ENCODE measurements at places on chromosomes 4 and X.

GRCh38 chrX:24838629-24839028 lies 144.9 kb downstream of the POLA1 start:
- no peak for DNase-seq

- peak; percentile 87 for DNase-seq
Observed at GRCh38 chr4:176838601-176839433, 46.1 kb upstream of the VEGFC start.

GRCh38 chr4:109547394-109547793 lies 12.7 kb upstream of the MCUB start:
- DNase-seq: no peak

DNA sequence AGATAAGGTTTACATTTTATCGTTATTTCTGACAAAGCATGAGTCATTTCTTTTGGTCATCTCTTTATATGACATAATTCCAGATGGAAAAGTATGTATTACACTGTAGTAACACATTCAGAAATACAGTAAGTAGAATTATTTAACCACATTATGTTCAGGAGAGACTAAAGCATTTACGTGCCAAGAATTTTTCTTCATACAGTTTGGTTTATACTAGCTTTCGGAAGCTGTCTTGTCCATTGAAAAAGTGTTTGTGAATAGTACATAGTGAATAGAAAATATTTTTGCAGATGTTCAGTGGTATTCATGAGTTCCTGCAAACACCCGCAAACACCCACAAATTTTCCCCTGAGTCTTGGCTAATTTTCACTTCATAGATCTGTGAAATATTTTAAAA lies 1033.0 kb upstream of the INTU start:
- no peak for DNase-seq

DNA sequence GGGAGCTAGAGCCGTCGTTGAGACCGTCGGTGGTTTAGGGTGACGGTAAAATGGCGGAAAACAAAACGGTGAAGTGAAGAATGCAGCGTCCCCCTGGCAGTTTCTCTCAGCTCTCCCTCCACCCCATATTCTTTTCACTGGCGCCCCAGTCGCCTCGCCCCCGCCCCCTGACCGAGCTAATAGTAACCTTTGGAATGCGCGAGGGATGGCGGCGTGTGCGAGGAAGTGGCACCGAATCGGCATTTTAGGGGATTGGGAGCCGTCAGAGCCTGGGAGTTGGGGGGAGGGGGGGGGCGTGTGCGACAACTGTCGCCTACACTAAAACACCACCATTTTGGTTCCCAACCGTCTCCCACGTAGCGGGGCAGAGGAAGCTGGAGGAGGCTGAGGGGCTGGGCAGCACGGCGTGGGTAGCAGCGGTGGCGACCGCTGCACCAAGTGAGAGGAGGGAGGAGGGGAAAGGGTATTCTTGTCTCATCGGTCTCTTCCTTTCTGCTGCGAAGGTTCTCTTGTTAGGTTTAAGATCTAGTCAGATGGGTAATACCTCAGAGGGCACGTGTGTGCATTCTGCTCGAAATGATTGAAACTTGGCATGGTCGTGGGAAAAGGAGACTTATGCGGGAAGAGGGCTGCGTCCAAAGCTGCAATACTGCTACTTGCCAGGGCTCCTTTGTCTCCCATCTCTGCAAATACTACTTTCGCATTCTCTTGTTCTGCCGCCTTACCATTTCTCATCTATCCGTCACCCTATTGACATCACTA lies 840 bp downstream of the ZNF711 start:
- DNase-seq: no peak

DNA sequence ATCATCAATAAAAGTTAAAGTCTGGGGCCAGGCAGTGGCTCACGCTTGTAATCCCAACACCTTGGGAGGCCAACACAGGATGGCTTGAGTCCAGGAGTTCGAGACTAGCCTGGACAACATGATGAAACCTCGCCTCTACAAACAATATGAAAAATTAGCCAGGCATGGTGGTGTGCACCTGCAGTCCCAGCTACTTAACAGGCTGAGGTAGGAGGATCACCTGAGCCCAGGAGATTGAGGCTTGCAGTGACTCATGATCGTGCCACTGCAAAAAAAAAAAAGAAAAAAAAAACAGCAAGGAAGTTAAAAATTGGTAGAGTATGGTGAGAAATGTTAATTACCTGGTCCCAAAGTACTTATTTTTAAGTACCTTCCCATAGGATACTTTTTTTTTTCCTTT lies 27.5 kb downstream of the FBXW7 start:
- DNase-seq: no peak

DNA sequence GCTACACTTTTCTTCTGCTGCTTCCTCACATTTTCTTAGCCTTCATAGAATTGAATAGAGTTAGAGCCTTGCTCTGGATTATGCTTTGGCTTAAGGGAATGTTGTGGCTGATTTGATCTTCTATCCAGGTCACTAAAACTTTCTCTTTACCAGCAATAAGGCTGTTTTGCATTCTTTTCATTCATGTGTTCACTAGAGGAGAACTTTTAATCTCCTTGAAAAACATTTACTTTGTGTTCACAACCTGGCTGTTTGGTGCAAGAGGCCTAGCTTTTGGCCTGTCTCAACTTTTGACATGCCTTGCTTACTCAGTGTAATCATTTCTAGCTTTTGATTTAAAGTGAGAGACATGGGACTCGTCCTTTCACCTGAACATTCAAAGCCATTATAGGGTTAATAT lies 87.7 kb upstream of the RAB40AL start:
- DNase-seq: no peak

- no peak for DNase-seq
Observed at GRCh38 chr4:111736516-111736915, 408.7 kb upstream of the FAM241A start.

GRCh38 chrX:136619899-136620505 lies 28.0 kb upstream of the CD40LG start:
- DNase-seq: no peak

DNA sequence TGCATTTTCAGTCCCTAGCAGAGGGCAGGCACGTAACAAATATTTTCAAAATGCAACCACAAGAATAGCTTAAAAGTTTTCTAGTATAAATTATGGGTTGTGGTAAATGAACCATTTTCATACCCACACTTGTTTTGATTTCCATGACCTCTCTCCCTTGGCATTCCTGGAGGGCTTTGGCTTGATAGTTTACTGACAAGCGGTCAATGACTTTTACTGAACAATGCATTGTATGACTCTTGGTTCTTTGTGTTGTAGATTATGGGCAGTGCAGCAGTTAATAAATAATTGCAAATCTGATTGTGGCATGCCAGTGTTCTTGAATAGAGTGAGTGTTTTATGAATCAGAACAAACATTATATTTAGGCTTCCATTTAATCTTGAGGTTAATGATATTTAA lies 285.2 kb upstream of the ARX start:
- no peak for DNase-seq

DNA sequence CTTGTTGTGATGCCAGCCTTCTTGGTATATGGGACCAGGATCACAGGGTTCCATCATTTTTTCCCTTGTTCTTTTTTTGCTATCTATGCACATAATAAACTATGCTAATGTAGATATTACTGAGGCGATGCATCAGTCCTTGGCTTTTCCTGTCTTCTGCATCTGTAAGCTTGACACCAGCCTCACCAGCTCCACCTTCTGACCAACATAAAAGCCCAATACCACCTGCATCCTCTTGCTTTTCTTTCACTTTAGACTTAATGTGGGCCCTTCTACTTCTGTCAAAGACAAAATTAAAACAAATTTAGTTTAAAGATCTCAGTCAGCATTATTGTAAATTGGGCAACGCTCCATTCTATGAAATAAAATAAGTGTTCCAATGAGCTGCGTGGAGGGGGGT lies 1718.8 kb upstream of the PCDH10 start:
- DNase-seq: no peak

DNA sequence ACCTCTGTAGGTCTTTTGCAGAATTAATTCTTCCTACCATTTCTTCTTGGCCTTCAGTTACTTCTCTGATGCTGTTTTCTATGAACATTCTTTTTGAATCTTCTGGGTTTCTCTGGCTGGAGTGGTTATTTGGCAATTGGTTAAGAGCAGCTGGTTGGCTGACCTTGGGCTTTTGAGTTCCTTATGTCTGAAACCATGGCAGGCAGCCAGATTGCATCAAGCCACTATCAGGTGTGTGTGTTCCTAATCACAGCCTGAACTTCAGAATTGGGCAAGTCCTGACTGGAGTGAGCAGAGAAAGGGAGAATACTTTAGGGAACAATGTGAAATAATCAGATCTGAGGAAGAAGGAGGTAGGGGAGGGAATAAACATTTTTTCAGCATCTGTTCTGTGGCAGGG lies 90.2 kb downstream of the ARHGAP10 start:
- peak; percentile 94 for DNase-seq

DNA sequence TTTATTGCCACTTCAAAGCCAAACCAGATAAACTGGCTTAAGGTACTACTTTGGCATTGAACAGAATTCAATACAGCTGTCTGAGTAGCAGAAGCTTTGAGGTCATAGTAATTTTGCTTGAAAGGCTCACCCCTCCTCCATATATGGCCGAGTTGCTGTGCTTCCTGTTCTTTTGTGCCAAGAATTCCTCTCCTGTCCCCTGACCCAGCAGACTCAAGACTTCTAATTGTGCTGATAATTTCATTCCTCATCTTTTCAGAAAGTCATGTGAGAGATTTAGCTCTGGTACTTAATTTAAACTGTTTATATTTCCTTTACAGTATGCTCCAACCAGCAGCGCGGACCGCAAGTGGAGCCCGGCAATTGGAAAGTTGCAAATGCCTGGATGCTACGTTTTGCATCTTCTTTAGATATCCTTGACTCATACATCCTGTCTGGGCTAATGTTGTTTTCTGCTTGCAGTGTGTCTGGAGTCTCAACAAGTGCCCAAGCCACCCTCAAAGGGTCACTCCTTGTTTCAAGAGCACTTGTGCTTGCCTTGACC lies 373.4 kb downstream of the PDGFC start:
- DNase-seq: no peak

GRCh38 chrX:129762448-129762847 lies 17.3 kb upstream of the SASH3 start:
- DNase-seq: no peak

- no peak for DNase-seq
Observed at GRCh38 chr4:136865526-136865925, 666.8 kb downstream of the PCDH18 start.

DNA sequence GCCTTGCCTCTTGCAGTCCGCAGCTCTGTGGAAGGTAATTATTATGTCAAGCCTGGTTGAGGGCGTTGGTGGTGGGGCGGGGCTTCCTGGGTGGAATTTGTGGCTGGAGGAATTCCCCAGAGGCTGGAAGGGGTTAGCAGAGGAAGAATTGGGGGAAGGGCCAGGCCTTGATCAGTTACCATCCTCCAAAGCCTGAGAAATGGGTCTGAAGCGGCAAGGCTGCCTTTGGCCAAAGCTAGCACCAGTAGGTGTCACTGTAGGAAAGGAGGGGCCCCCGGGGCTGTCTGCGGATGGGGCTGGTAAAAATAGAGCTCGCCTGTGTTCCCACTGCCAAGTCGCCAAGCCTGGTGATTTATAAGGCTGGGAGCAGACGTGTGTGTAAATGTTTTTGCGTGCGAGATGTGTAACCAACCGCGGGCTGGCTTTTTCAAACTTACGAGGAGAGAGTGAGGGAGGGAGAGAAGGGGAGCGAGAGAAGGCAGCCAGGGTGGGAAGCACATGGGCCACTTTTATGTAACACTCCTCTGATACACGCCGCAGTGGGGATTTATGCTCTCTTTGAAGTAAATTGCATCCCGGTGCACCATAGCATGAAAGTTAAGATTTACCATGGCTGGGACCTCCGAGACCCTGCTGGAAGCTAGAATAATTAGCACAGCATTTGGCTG lies 367.0 kb downstream of the BCOR start:
- DNase-seq: peak; percentile 68

- no peak for DNase-seq
Observed at GRCh38 chrX:31670245-31670644, 598.4 kb upstream of the FTHL17 start.

- DNase-seq: no peak
Observed at GRCh38 chrX:21700275-21700674, 42.1 kb upstream of the KLHL34 start.

DNA sequence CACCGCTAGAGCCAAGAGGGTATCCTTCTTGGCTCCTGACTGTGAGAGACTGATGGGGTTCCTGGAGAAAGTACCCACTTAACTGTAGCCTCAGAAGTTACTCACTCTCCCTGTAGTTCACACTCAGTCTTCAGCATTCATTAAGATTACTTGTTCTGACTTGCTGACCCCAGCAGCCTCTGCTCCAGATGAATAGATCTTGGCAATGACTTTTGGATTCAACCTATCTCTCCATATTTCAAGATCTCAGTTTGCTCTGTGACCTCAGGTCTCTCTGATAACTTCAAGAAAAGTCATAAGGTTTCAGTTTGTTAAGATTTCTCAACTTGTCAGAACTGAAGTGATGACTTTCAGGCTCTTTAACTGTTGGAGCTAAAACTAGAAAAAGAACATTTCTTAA lies 825.6 kb downstream of the PCDH7 start:
- DNase-seq: no peak

DNA sequence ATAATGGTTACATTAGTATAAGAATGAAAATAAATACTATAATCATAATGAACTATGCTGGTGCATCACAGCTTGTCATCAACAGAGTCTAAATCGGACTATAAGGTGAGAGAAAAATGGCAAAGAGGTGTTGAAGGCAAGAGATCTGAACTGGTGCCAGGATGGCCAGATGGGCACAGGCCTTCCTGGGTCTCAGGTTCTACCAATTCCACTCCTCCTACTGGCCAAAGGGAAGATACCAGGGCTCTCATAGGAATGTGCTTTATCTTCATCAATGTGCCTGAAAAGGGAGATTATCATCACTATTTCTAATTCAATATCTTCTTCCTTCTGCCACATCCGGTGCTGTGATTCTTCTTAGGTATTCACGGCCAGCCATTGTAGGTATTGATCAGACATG lies 107.6 kb downstream of the GASK1B start:
- no peak for DNase-seq

DNA sequence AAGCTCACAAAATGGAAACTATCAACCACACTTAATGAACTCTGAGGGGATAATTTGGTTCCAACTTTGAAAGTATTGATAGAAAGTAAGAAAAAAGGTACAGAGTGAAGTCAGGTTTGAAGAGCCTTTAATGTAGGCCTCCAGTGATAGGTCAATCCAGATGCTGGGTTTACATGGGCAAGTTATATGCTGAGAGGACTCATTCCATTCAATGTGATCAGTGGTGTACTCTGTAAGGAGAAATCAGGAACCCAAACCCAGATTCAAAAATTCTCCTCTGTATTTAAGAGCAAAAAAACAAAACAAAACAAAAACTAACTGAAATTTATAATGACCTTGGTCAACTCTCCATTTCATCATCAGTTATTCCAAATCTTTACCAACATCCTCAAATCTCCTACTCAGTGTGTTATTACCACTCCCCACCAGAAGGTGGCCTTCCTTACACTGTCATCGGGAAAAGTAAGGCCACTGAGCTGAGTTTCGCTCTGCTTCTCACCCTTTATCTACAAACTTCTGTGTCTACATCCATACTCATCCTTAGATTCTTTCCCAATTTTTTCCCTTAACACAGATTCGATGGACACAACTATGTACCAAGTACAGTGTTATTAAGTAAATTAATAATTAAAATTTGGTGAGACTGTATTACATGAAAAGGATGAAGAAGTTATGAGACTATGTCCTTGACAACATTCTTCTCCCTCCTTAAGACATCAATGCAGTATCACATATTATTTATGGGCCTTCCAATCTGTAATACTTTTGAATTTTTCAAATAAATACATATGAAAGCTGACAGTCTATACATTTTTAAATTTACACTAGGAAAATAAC lies 88.3 kb downstream of the ZAR1 start:
- DNase-seq: peak; percentile 25
